Activated CD4-positive, alpha-beta memory T cell treated with anti-CD3 and anti-CD28 coated beads for 36 hours (primary cell): ENCODE measurements at places on chromosomes 3 and 15. TPM values are rescaled to one million over a fixed set of nuclear protein-coding genes. Genes with fewer than 3 reads are reported as not detected.

DNA sequence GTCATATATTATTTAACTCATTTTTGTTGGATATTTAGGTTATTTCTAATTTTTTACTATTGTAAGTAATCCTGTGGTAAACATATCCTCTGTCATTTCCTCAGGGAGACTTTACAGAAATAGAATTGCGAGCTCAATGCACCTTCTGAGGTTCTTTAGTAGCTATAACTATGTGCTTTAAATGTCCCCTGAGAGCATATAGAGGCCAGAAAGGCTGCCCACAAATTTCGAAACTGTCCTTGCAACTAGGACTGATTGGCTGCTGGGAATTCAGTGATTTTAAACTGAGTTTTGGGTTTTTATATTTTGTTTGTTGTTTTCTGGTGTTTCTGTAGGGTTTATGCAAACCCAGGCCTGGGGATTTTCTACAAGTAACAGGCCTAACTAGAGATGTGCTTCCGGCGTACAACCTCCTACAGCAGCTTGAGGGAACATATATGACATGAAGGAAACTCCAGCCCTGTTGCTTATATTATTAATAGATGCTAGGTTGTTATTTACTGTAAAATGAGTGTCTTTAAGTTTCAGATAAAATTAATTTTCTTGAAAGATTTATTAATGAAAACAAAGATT is 29.1 kb upstream of the P4HTM start:
- no peak for DNase-seq

The LRTM1 gene
- total RNA-seq: not detected

The MASP1 gene
- total RNA-seq: not detected

DNA sequence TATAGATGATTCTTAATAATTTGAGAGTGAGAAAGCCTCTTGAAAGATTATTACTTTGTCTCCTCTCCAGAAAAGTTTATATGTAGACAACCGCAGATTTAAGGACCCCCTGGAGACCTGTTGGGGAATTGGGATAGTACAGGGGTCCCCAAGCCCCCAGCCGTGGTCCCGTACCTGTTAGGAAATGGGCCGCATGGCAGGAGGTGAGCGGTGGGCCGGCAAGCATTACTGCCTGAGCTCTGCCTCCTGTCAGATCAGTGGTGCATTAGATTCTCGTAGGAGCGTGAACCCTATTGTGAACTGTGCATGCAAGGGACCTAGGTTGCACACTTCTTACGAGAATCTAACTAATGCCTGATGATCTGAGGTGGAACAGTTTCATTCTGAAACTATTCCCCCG is 78.3 kb downstream of the PFN2 start:
- DNase-seq: no peak

The PLA1A gene
- total RNA-seq: 0.31 TPM

The UACA gene
- total RNA-seq: 4.1 TPM

DNA sequence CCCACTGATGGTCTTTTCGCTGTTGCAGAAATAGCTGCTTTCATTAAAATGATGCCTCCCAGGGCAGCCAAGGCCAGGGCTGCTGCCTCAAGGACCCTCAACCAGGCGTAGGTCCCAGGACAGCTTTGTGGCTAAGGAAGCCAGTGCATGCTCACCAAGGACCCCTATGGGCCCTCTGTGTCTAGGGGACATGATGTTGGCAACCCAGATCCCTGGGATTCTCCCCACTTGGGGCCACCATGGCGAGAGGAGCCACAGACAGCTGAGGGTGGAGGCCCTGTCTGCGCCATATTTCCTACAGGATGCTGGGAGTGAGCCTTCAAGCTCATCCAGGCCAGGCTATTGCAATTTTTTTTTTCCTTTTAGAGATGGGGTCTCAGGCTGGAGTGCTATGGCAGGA is 137.2 kb downstream of the CHSY1 start:
- DNase-seq: no peak

The STT3B gene
- total RNA-seq: 117 TPM

GRCh38 chr3:48209445-48209844 is 13.8 kb upstream of the CAMP start:
- no peak for DNase-seq

The IGF2BP2 gene
- 0.55 TPM for total RNA-seq

The UQCC5 gene
- 13.3 TPM for total RNA-seq

DNA sequence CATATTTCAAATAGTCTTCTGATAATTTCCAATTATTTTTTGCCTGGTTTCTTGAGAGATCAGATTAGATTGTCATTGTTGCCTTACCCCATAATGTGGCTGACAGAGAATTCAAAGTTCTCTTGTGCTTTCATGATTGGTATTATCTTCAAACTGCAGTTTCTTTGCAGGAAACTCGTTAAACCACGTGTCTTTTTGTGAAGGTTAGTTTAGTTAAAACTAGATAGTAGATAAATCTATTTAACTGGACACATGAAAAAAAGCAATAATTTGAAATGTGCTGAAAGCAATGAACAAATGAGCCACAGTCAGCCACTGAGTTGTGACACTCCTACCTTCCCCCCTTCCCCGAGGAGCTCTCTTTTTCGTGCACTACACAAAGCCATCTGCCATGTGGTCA is 327.5 kb upstream of the UMPS start:
- DNase-seq: no peak

DNA sequence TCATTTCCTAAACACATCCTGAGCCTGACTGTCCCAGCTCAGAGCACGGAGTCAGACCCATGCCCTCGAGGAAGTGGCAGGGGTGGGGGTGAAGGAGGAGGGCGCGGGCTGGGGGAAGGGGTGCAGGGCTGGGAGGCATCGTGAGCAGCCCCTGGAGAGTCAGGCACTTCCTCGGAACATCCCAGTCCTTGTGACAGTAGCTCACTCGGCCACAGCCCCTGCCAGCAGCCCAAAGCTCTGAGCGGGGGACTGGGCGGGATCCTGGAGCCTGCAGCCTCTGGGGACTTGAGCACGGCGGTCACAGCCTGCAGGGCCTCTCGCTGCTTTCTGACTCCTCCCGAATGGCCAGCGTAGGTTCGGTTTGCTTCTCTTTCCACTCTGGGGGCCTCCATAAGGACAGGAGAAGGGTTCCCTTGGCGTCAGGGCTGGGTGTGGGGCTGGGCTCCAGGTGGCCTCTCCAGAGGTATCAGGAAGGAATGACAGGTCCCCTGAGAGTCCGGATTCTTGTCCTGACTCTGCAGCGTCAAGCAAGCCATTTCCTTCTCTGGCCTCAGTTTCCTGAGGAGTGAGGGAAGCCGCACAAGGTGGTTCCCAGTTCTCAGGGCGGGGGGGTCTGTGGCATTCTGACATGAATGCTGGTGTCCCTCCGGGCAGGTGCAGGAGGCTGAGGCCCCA is 20.9 kb downstream of the PSTPIP1 start:
- DNase-seq: no peak

DNA sequence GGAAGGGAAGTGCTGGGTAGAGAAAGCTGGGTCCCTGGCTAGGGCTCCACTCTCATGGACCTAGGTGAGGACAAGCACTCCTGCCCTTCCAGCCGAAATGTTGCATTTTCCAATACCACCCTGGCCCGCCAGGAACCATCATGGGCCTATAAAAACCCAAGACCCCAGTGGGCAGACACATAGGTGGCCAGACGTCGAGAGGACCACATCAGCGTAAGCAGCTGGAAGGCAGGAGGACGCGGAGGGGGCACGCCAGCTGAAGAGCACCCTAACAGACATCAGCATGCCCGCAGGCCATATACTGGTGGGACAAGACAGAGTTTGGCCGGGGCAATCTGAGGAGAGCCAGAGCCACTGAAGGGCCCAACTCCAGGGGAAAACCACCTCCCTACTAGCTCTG is 98.3 kb downstream of the GBE1 start:
- no peak for DNase-seq

GRCh38 chr15:71800190-71800589 is 10.2 kb upstream of the NR2E3 start:
- DNase-seq: no peak

GRCh38 chr3:11556851-11557644 is 86.7 kb downstream of the VGLL4 start:
- DNase-seq: no peak

DNA sequence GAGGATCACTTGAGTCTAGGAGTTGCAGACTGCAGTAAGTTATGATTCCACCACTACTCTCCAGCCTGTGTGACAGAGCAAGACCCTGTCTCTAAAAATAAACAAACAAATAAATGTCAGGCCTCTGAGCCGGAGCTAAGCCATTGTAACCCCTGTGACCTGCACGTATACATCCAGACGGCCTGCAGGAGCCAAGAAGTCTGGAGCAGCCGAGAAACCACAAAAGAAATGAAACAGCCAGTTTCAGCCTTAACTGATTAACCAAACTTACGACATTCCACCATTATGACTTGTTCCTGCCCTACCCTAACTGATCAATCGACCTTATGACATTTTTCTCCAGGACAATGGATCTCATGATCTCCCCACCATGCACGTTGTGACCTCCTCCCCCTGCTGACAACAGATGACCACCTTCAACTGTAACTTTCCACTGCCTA is 32.5 kb upstream of the ZKSCAN7 start:
- DNase-seq: no peak

The NANOGP8 gene
- not detected for total RNA-seq

- DNase-seq: no peak
These were observed 77.1 kb upstream of the MCTP2 start for GRCh38 chr15:94154255-94154654.

DNA sequence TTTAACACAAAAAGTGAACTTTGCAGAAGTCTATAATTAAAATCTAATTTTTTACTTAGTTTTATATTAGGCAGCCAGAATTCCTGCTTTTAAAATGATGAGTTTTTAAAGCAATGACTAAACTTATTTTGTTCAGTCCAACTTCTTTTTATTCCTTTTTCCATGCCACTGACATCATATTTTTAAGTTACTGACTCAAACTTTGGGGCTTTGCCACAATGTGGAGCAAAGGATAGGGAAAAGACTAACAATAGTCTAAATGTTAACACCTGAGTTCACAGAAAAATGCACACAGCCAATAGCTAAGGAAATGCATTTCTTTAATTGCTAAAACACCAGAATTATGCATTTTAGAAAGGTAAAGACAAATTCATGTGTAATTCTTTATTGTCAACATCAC is 647.6 kb upstream of the DPPA4 start:
- DNase-seq: no peak

- no peak for DNase-seq
These were observed 137.2 kb upstream of the MITF start for GRCh38 chr3:69602112-69602511.
